ENCODE measurements at places on chromosomes 5 and 9.

DNA sequence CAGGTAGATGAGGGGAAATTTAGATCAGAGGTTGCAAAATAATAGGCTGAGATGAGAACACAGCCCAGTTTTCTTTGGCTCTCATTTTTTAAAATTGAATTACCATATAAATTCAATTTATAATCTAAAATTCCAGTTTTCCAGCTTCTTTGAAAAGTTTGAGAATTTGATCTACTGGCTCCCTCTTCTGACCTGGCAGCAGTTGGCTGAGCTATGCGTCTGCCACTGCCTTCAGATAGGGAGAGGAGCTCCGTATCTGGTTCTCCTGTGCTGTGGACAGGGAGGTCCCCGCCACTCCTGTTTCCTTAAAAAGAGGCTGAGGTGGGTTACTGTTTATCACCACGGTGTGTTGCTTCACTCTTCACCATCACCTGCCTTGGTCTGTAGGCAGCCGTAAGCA is 103.7 kb downstream of the ARHGAP26 start:
- DNase-seq: no peak

DNA sequence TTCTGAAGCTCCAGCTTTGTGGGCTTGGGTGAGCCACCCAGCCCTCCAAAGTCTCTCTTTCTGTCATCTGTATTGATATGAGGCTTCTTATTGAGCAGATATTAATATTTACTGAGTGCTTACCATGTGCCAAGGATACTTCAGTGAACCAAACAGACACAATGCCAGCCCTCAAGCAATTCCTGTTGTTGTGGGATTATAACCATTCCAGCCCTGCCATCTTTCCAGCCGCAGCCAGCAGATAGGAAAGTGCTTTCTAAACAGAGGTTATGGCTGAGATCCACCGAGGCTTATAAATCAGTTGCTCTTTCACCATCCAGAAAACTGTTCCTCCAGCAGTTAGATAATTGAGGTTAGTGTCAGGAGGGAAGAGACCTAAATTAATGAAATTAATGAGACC is 137.7 kb upstream of the ALDH1B1 start:
- DNase-seq: no peak

DNA sequence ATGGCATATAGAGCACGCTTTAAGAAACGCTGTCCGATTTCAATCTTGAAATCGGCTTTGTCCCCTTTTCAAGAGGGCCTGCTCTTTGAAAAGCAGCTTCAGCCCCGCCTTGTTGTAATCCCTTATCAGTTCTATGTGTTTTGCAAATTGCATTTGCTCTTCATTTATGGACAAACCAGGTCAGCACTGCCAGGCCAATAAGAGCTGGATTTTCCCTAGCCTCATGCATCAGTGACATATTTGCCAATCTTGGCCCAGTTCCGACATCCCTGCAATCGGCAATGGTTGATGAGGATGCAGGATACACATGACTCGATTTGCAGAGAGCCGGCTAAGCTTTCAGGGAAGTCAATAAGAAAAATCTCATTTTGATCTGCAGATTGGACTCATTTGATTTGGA is 529.1 kb upstream of the CLINT1 start:
- no peak for DNase-seq

DNA sequence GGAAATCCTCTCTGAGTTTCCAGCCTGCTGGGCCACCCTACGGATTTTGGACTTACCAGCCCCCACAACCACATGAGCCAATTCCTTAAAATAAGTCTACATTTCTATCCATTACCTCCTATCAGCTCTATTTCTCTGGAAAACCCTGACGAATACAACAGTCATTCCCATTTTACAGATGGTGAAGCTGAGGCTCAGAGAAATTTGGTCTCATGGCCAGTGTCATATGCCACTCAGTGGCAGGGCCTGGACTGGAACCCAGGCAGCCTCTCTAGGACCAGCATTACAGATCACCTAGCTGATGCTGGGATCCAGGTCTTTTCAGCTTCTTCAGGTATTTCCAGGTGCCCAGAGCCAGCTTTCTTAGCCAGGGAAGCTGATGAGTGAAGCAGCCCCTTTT is 45.0 kb upstream of the SH3PXD2B start:
- DNase-seq: no peak

- DNase-seq: no peak
Observed at GRCh38 chr9:127832248-127832647, 22.2 kb downstream of the ENG start.

- no peak for DNase-seq
Observed at GRCh38 chr5:62578540-62578939, at the start of gene LRRC70. Gene LRRC70, plus strand, starts transcription at chr5:62578819. Its CDS starts 620 bp downstream, at chr5:62579439.

- no peak for DNase-seq
Observed at GRCh38 chr9:91001146-91001611, 199.6 kb downstream of the SYK start.

DNA sequence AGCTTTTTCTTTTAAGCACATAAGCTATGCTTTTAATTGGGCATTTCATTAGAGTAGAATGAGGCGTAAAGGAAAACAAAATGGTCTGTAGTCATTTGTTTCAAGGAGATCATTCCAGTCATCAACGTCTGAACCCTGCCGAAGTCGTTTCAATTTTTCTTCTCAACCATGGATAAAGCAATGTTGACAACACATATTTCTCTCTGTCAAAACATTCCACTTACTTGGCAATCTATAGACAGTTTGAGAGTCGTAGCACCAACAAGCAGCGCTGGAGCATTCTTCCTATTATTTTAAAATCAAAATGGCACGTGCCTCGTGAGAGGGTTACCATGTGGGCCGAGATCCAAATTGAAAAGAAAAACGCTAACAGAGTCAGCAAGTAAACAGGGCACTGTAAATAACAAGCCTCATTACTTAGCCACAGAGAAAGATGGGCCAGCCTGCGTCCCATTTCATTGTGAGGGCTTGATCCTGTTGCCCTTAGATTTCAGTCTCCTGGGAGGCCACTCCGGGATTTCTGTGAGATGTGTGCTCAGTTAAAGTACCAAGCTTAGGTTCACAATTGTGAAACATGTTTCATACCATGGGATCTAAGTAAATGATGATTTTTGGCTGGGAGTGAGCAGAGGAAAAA is 422.9 kb downstream of the DTWD2 start:
- DNase-seq: no peak

DNA sequence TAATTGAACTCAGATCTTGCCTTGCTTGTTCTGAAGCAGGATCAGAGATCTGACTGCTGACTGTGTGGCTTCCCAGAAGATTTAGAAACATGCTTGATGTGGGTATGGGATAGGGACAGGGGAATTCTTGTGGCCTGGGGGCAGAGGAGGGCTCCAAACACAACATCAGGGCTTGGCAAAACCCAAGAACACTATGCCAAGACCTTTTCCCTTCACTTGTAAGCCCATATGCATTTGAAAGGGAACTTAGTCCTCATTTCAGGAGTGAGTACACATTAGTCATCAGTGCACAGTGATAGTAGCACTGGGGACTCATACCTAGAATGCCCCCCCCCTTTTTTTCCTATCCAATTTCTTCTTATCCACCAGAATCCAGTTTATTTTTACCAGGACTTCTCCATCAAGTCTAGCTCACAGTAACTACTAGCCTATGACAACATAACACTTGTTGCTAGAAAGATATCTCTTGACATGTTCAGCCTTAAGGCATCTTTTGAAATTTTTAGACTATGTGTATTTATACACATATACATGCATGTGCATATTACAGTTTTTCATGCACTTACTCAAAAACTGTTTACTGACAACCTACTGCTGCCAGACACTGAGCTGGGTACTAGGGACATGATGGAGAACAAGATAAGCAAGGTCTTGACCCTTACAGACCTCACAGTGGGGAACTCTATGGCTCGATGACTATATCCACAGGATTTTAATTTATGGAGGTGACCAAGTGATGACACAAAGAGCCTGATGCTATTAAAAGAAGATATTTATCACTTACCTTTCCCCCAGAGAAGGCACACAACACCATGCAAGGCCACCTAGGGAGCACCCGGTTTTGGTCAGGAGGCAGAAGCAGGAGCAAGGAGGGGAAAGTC is 158.3 kb upstream of the MAP3K1 start:
- DNase-seq: no peak

GRCh38 chr9:100370064-100370723 is 17.5 kb upstream of the TEX10 start:
- no peak for DNase-seq

DNA sequence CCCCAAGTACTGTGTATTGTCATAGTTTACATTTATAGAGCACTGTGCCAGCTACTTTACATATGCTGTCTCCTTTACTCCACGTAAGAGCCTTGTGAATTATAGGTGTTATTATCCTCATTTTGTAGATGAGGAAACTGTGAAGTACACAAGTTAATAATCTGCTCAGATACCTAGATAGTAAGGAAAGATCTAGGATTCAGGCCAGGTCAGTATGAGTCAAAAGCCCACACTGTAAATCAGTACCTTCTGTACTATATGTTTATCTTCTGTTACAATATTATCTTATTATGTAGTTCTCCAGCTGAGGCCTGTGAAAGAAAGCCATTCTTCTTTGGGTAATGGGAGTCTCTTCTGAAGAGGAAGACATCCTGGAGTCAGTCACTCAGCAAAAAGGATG is 72.4 kb upstream of the TLX3 start:
- DNase-seq: no peak

DNA sequence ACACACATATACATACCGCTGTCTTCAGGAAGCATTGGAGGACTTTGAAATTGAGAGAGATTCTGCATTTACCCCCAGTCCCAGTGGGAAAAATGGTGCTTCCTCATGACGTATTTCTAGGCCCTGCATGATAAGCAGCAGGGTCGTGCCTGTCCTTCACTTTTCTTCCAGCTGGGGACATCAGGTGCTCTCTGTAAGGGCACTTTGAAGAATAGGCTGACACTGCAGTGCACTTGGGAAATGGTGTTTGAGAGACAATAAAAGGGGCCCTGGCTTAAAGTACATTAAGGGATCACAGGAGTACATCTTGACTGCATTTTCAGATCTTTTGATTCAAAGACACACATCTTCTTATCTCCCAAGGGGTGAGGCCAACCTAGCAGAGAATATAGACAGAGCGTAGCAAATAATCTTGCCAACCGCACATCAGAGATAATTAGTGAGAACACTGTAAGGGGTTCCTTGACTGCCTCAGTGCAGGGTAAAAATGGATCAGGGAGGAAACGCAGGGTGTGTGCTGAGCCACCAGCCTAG is 437.9 kb downstream of the CSNK1G3 start:
- no peak for DNase-seq

DNA sequence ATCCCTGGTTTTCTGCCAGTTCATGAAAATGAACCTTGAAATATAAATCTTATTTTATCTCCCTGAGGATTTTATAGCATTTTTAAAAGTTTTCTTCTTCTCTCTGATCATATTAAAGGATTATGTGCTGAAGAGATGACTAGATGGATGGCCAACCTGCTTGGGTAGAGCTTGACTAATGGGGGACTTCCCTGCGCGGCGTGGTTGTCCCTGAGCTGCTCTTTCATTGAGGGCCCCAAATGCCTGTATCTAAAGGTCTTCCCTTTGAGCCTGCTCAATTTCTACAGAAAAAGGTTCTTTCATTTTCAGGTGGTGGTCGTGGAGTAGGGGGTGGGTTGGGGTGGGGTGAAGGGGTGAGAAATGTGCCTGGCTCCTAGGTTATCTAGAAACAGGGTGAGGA is 20.5 kb upstream of the CDKN2AIPNL start:
- DNase-seq: no peak

DNA sequence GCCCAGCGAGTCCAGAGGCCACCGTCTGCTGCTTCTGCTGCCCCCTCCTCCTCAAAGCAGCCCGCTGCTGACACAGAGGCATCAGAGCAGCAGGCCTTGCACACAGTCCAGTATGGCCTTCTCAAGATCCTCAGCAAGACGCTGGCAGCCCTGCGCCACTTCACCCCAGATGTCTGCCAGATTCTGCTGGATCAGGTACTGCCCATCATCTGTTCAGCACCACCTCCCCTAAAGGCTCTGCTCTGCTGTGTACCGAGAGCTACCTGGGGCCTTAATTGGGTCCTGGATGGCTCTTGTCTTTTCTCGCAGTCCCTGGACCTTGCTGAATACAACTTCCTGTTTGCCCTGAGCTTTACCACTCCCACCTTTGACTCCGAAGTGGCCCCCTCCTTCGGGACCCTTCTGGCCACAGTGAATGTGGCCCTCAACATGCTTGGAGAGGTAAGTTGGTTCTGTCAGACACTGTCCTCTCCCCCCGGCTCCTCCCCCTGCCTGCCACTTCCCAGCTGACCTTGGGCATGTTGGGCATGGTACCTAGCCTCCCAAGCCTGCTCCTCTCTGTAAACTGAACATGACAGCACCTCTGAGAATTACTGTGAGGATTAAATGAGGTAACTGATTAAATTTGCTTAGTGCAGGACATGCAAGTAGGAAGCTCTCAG is 22.7 kb downstream of the SH3GLB2 start:
- no peak for DNase-seq

DNA sequence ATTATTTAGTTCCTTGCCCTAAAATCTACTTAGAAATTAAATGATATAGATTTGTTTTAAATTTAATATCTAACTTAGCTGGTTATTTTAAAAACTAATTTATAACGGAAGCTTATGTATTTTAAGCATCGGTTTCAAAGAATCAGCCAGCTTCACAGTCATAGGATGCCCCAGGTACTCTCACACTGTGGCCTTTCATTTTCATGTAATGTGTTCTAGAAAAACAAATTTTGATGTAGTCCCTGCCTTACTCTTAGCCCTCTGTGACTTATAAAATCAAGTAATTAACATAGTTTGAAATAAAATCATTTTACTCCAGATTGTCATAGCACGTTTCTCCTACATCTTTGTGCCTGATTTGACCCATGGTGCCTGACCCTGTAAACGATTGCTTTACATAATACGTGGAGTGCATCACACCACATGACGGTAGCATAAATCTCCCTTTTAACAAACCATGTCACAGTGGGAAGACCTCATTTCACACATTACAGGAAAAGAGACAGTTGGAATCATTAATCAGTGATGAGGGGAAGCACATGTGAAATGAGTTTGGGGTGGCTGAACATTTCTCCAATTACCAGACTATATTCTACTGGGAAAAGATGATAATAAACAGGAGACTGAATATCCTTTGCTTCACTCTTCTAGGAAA is 731.5 kb upstream of the CDH9 start:
- DNase-seq: no peak

- no peak for DNase-seq
Observed at GRCh38 chr5:16505140-16505891, 39.7 kb upstream of the ZNF622 start.

DNA sequence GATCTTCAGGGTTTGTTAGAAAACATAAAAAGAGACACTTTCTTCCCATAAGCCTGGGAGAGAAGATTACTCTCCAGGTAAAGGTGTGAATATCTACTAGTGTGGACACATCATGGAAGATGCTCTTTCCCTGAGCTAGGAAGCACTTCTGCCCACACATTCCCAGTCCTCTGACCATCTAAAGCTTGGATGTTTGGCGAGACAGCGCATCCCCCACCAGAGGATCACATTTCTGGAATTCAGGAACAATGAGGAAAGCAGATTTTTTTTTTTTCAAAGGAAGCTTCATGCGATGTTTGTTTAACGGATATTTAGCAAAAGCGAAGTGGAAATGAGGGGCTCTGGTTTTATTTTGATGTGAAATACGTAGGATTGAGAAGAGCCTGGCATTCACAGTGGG is 6.2 kb downstream of the SVEP1 start:
- DNase-seq: no peak

GRCh38 chr5:30937070-30937469 is 256.4 kb upstream of the CDH6 start:
- no peak for DNase-seq

Data from T-helper 2 cell (primary cell).